ENCODE measurements at places on chromosomes 7 and 10. TPM values are rescaled to one million over a fixed set of nuclear protein-coding genes. Genes with fewer than 3 reads are reported as not detected.

GRCh38 chr10:35377050-35377728 is 40.9 kb downstream of the CCNY start:
- H3K36me3 ChIP-seq, result no peaks in the 10 kb centered on the region
- peaks cover 6% of the 10 kb centered on the region for H3K4me1 ChIP-seq
- H3K27ac ChIP-seq, result no peak overlapping the region
- no peak for DNase-seq
- no peaks in the 10 kb centered on the region for H3K27me3 ChIP-seq

DNA sequence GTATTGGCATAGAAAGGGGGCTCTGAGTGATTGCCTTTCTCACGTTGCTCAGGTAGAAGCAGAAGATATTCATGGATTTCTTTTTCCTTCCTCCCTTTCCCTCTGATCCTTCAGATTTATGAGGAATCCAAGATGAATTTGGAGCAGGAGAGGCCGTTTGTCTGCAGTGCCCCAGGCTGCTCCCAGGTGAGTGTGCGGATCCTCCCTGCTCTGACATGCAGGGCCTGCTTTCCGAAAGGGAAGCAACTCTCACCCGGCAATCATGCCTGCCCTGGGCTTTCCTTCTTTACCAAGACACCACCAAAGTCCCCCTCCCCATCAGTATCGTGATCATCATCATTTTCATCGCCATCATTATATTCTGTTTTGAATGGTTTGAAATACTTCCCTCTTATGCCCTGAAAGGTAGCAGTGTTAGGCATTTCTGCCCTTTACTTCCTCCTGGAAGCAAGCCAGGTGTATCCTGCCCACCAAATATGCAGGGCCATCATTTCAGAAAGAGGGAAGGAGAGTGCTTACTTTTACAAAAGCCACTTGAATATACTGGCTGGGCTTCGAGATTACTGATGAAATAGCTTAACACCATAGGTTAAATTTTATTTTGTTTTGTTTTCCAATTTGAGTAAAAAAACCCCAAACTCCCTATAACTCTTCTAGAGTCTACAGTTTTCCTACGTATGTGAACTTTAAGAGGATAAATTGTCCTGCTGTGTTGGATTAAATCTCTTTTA is 75.9 kb downstream of the CREB5 start:
- no peaks in the 10 kb centered on the region for H3K36me3 ChIP-seq
- no peak overlapping the region for H3K27ac ChIP-seq
- H3K27me3 ChIP-seq, result no peaks in the 10 kb centered on the region
- H3K4me1 ChIP-seq, result no peaks in the 10 kb centered on the region
- no peak for DNase-seq
- H3K4me3 ChIP-seq, result no peak overlapping the region

GRCh38 chr7:115679976-115680375 is 350.6 kb downstream of the TFEC start:
- peaks cover 4% of the 10 kb centered on the region for H3K4me1 ChIP-seq
- no peak overlapping the region for H3K4me3 ChIP-seq
- peak; percentile 58 for DNase-seq
- no peaks in the 10 kb centered on the region for H3K27me3 ChIP-seq

- peak; percentile 36 for DNase-seq
- no peaks in the 10 kb centered on the region for H3K36me3 ChIP-seq
- H3K4me1 ChIP-seq, result peaks cover 10% of the 10 kb centered on the region
- H3K27ac ChIP-seq, result peak overlapping the region; percentile 85
- no peaks in the 10 kb centered on the region for H3K27me3 ChIP-seq
These were observed 660 bp downstream of the SUV39H2 start for GRCh38 chr10:14879124-14879927.

DNA sequence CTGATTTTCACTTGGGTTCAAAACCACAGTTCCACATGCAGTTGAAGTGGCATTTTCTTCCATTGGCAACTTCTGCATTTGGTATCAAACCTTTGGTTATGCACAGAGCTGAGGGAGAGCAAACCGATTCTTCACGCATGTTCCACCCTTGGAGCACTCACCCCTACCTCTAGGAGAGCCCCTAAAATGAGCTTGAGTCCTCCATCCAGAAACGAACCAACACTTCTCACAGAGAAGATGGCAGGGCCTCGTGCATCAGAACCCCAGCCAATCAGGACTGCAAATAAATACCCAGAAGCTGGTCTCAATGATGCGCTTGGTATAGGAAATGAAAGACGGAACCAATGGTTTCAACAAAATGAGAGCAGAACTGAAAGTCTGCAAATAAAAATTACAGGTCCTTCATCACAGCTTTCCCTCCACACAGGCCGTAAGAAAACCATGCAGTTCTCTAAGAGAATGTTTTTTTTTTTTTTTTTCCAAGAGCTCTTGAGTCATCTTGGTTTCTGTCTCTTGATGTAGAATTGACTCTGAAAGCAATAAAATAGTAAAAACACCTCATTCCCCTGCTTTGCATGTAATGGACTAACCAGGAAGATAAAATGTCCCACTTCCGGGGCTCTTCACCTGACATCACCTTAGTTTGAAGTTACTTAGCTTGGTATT is 23.9 kb downstream of the KLF6 start:
- H3K4me1 ChIP-seq, result peaks cover 4% of the 10 kb centered on the region
- H3K27me3 ChIP-seq, result no peaks in the 10 kb centered on the region
- no peak overlapping the region for H3K4me3 ChIP-seq
- peak overlapping the region; percentile 71 for H3K27ac ChIP-seq
- H3K36me3 ChIP-seq, result no peaks in the 10 kb centered on the region

DNA sequence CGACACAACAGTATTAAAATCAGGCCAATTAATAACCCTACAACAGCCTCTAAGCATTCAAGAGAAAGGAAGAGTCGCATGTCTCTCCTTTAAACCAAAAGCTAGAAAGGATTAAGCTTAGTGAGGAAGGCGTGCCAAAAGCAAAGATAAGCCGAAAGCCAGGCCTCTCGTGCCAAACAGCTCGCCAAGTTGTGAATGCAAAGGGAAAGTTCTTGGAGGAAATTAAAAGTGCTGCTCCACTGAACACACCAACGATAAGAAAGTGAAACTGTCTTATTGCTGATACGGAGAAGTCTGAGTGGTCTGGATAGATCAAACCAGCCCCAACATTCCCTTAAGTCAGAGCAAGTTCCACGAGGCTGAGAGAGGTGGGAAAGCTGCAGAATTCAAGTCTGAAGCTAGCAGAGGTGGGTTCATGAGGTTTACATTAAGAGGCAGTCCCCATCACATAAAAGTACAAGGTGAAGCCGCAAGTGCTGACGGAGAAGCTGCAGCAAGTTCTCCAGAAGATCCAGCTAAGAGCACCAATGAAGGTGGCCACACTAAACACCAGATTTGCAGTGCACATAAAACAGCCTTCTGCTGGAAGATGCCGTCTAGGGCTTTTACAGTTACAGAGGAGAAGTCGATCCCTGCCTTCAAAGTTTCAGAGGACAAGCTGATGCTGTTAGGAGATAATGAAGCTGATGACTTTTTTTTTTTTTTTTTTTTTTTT is 194.8 kb downstream of the MAD1L1 start:
- no peak for DNase-seq
- H3K4me1 ChIP-seq, result no peaks in the 10 kb centered on the region
- no peak overlapping the region for H3K4me3 ChIP-seq
- no peaks in the 10 kb centered on the region for H3K27me3 ChIP-seq
- peak overlapping the region; percentile 1 for H3K27ac ChIP-seq

- no peak for DNase-seq
- no peaks in the 10 kb centered on the region for H3K4me1 ChIP-seq
- no peak overlapping the region for H3K27ac ChIP-seq
- no peaks in the 10 kb centered on the region for H3K36me3 ChIP-seq
- H3K4me3 ChIP-seq, result no peak overlapping the region
- H3K27me3 ChIP-seq, result no peaks in the 10 kb centered on the region
These were observed 124.8 kb downstream of the TSPAN12 start for GRCh38 chr7:120733143-120733542.

GRCh38 chr7:47538846-47539311 is 43.0 kb downstream of the TNS3 start:
- H3K27me3 ChIP-seq, result no peaks in the 10 kb centered on the region
- peaks cover 73% of the 10 kb centered on the region for H3K4me1 ChIP-seq
- no peak overlapping the region for H3K4me3 ChIP-seq
- no peaks in the 10 kb centered on the region for H3K36me3 ChIP-seq
- peak overlapping the region; percentile 80 for H3K27ac ChIP-seq
- no peak for DNase-seq

DNA sequence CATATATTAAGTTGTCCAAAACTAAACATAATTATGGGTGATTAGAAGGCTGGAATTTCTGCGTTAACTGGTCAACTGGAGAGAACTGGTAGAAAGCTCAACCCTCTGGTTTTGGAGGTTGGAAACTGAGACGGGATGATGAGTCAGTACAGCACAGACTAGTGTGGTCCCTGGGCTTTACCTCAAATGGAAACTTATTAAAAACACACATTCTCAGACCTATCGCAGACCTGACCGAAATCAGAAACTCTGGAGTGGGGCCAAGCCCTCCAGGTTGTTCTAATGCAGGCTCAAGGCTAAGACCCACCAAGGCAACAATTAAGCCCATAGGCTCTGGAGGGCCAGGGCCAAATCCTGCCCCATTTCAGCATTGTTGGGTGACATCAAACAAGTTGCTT is 136.9 kb downstream of the KCNMA1 start:
- H3K27ac ChIP-seq, result no peak overlapping the region
- H3K36me3 ChIP-seq, result no peaks in the 10 kb centered on the region
- no peak for DNase-seq

DNA sequence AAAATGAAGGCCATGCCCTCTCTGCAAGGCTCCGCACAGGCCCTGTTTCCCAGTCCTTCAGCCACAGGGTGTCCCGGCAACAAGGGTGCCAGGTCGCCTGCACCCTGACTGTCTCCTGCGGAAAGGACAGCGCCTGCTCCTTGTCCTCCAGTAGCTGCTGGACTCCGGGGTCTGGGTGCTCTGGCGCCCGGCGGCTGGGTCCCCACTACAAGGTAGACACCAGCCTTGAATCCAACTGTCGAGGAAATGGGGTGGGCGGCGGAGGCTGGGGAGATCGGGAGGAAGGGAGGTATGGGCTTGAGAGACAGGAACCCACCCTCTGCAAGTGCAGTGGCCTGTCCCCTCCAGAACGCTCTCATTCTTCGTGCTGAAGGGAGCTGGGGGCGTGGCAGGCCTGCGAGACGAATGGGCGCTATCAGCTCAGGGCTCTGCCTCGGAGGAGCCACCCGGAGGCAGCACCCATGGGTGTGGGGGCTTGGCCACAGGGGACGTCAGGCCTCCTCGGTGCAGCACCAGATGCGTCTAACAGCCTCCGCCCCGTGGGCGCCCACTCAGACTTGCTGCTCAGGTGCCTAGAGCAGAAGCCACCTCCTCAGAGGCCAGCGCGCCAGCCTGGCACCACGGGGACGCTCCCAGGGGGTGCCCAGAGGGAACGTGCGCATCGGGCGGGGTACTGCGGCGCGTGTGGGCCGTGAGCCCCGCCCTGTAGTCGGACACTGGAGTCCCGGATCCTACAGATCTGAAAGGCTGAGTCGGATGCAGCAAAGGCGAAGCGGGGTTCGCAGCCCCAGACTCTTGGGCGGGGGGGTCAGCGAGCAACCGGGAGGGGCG is 15.6 kb downstream of the ADAM8 start:
- H3K27me3 ChIP-seq, result no peaks in the 10 kb centered on the region
- no peaks in the 10 kb centered on the region for H3K36me3 ChIP-seq
- H3K27ac ChIP-seq, result peak overlapping the region; percentile 66
- peak overlapping the region; percentile 96 for H3K4me3 ChIP-seq

- H3K27ac ChIP-seq, result no peak overlapping the region
- DNase-seq, result no peak
- no peaks in the 10 kb centered on the region for H3K27me3 ChIP-seq
- H3K4me3 ChIP-seq, result no peak overlapping the region
- H3K36me3 ChIP-seq, result no peaks in the 10 kb centered on the region
These were observed 358.5 kb upstream of the GALNT17 start for GRCh38 chr7:70773406-70773805.

- no peak overlapping the region for H3K27ac ChIP-seq
- no peak for DNase-seq
- H3K4me3 ChIP-seq, result no peak overlapping the region
- no peaks in the 10 kb centered on the region for H3K36me3 ChIP-seq
- H3K27me3 ChIP-seq, result no peaks in the 10 kb centered on the region
These were observed 48.4 kb upstream of the GSAP start for GRCh38 chr7:77464589-77464988.

DNA sequence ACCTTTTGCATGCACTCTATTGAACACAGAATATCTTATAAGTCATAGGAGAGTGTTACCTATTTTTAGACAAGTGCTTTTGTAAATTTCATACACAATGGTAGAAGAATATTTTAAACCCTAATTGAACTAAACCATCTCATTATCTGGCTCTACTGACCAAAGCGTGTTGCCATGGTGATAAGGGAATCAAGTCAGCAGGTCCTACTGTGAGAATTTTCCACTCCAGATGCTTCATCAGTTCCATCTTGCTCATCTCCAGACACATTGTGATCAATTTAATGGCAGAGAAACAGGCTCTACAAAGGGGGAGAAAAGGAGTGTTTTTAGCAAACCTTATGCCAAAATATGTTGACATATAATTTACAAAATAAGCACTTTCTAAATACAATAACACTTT is 621.9 kb upstream of the GHITM start:
- H3K27ac ChIP-seq, result no peak overlapping the region
- no peaks in the 10 kb centered on the region for H3K27me3 ChIP-seq
- no peak overlapping the region for H3K4me3 ChIP-seq
- no peaks in the 10 kb centered on the region for H3K4me1 ChIP-seq
- no peak for DNase-seq
- no peaks in the 10 kb centered on the region for H3K36me3 ChIP-seq

DNA sequence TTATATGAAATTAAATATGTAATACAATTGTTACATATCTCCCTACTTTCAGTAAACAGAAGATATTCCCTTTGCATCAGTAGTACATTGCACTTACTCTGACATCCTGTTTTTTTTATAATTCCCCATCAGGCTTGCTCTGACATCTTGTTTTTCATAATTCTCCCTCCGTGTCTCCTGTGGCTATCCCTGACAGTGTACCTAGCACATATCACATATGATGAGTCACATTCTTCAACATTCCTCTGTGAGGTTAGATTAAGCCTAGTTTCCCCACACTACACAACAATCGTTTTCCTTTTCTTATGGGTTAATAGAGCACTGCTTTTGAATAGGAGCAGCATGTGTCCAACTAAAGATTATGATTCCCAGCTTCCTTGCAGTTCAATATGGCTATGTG is 250.6 kb upstream of the NPVF start:
- DNase-seq, result no peak
- no peak overlapping the region for H3K27ac ChIP-seq
- H3K27me3 ChIP-seq, result no peaks in the 10 kb centered on the region
- no peaks in the 10 kb centered on the region for H3K36me3 ChIP-seq

- no peaks in the 10 kb centered on the region for H3K4me1 ChIP-seq
- no peak for DNase-seq
- no peaks in the 10 kb centered on the region for H3K36me3 ChIP-seq
These were observed 13.0 kb downstream of the DOCK1 start for GRCh38 chr10:126917975-126918908.

GRCh38 chr7:14754631-14755030 is 147.9 kb downstream of the DGKB start:
- DNase-seq, result peak; percentile 26
- no peaks in the 10 kb centered on the region for H3K4me1 ChIP-seq
- no peak overlapping the region for H3K27ac ChIP-seq
- no peaks in the 10 kb centered on the region for H3K27me3 ChIP-seq
- H3K4me3 ChIP-seq, result no peak overlapping the region

The AKR1C2 gene
- polyA plus RNA-seq, result 35.0 TPM

The GARS1 gene
- 131 TPM for polyA plus RNA-seq

The ZNF467 gene
- 15.6 TPM for polyA plus RNA-seq

The ITGB8 gene
- 6.6 TPM for polyA plus RNA-seq

The UNC5B gene
- polyA plus RNA-seq, result 10.9 TPM

The TAS2R38 gene
- polyA plus RNA-seq, result not detected

The COA1 gene
- 52.1 TPM for polyA plus RNA-seq

The NXPH1 gene
- not detected for polyA plus RNA-seq

The ZNF438 gene
- polyA plus RNA-seq, result 3.8 TPM

The CHN2 gene
- polyA plus RNA-seq, result 12.3 TPM

The NPC1L1 gene
- 25.3 TPM for polyA plus RNA-seq

The FOXI2 gene
- polyA plus RNA-seq, result not detected

The KCNH2 gene
- 9.1 TPM for polyA plus RNA-seq

Data from hepatocyte (in vitro differentiated cells).